ENCODE measurements at places on chromosomes 16 and 17.
A peak's percentile ranks its signal among the peaks of the same experiment; 100 is the strongest.

GRCh38 chr16:62568926-62569325 is 532.7 kb upstream of the CDH8 start:
- no peak for DNase-seq

DNA sequence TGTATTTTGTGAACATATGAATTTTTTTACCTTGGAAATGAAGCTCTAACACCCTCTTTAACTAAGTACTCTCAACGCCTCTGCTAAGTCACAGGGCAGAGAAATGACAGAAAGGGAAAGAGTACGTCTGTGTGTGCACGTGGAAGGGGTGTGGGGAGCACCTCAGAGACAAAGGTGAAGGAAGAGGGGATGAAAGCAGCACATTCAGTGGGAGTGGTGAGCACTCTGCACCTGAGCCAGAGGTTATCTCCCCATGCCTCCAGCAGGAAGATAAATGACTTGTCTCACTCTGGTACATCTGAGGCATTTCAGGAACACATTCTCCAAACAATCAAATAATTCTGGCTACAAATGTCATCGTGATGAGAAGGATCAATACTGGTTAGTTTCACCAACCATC is 15.0 kb downstream of the GNA13 start:
- DNase-seq = no peak

DNA sequence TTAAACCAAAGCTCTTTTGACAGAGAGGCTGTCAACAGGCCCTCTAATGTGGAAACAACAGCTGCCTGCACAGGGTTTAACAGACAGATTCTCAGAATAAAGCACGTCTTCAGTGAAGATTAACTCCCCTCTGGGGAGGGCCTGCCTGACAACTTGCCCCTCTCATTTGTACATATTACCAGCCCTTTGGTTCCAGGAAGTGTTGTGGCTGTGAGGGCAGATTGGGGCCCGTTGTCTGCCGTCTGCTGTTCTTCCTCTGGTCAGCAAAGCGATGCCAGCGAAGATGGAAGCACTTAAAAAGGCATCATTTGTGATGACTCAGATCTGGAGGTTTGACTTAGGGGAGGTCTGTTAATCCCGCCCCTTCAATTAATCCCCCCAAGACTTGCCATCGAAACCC is 177.0 kb upstream of the IRX6 start:
- no peak for DNase-seq

GRCh38 chr17:11244776-11245175 is 3.8 kb downstream of the SHISA6 start:
- DNase-seq = no peak

DNA sequence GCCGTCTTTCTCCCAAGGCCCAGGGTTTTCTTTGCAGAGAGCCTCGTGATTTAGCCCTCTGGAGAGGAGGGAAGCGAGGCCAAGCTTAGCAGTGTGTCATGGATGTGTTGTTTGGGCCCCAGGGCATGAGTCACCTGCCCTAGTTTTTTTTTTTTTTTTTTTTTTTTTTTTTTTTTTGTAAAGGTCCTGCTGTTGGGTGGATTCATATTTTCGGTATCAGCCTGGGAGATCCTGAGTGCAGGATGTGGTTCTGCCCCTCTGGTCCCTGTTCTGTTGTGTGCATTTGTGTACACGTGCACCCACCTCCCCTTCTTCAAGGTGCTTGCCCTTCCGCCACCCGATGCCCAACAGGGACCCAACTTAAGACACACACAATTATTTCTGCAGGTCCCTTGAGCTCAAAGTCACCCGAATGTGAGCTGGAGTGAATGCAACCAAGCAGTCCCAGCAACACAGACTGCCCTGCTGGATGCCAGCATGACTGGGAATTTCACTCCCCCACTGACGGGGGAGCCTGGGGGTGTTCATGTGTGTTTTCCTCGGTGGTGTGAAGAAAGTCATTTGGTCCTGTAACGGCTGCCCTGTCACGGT is 265.8 kb upstream of the TNRC6C start:
- DNase-seq = no peak

DNA sequence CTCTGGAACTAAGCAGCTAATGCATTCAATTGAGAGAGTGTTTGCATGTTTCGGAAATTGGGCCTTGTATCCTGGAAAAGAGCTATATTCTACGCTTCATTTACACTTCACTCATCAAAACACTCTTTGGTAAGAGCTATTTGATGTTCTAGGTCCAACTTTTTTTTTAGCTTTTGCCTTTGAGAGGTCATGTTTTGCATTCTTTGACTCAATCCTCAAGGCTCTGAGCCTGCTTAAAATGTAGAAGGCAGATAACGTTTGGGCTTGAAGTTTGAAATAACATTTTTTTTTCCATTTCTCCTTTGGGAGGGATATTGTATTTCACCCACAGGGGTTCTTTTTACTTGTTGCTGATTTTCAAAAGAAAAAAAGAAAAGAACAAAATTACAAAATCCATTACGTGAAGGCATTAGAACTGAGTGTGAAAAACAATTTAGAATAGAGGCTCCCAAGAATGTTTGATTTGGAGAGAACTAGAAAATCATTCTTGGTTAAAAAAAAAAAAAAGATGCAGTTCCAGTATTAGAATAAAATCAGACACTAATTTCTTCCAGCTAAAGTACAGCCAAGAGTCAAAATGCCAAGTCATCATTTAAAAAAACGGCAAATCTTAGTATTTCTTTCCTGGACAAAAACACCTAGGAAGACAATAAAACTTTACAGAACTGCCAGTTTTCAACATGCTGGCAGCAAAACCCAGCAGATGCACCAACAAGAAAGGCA is 268.5 kb downstream of the GRIN2A start:
- DNase-seq = no peak

DNA sequence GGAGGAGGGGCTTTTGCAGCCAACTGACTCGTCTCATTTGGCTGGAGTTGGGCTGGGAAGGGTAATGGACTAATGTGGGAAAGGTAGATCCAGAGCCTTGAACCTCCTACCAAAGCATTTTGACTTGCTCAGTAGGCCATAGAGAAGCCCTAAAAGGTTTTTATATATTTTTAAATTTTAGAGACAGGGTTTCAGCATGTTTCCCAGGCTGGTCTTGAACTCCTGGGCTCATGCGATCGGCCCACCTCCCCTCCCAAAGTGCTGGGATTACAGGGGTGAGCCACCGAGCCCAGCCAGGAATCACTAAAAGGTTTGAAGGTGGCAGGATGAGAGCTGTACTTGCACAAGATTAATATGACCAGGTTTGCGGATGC is 2.0 kb upstream of the PITPNC1 start:
- no peak for DNase-seq

GRCh38 chr16:51553314-51553713 is 402.2 kb upstream of the SALL1 start:
- no peak for DNase-seq

DNA sequence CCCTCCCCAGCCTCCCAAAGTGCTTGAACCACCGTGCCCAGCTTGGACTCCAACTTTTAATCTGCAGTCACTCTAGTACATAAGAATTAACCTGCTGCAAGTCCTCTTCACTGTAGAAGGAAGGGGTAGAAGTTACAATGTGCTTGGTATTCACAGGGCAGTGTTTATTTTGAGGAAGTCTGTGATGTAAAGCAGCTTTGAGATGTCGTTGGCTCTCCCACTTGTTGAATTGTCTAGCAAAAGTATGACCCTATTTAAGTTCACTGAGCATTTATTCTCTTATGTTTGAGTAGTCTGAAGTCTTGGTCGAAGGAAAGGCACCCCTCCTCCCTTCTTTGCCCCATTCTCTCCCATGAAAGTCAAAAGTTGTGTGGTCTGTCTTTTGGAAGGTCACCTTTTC is 28.2 kb downstream of the SF3B3 start:
- no peak for DNase-seq

- DNase-seq = no peak
These were observed 6.1 kb upstream of the MXRA7 start for GRCh38 chr17:76716839-76717215.

DNA sequence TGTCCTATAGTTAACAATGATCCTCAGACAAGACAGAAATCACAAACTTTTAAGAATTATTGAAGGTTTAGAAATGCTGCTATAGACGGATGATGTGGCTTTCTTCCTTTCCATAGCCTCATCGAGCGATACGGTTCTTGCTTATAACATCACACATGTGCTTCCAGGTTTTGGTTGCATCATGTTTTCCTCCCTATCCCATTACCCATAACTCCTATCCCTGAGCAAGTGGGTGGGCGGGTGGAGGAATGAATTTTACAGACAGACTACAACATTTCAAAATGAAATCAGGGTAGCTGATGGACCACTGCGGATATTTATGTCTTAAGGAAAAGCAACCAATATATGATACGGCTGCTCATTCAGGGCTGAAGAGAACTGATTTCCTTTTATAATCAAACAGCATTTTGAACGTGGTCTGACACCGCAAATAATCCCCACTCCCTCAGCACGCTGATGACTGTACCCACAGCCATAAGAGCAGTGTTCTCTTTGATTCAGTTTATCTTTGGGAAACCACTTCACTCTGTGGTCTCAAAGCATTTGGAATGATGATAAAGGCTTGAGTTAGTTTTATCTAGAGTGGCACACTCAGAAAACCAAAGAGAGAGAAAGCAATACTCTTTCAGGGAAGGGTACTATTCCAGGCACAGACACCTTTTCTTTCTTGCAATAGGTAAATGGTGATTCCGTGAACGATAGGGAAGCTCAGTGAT is 4.6 kb upstream of the AKTIP start:
- no peak for DNase-seq

- DNase-seq = peak; percentile 75
These were observed 30.9 kb upstream of the SLC25A19 start for GRCh38 chr17:75319904-75320691.

GRCh38 chr17:30549864-30550511 is 72.8 kb downstream of the GOSR1 start:
- no peak for DNase-seq

- DNase-seq = no peak
These were observed 357.4 kb downstream of the SEC14L1 start for GRCh38 chr17:77498091-77498741.

DNA sequence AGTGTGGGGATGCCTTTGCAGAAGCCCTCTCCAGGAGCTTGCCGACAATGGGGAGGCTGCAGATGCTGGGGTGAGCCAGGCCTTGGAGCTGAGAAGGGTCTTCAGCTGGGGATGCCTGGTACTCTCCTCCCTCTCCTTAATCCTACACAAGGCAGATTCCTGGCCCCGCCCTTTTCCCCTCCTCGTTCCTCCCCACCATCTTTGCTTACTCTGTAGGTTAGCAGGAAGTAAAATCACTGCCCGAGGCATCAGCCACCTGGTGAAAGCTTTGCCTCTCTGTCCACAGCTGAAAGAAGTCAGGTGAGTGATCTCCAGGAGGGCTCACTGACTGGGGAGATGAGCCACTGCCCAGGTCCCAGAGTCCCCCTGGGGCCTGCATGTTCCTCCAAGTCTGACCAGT is 38.7 kb downstream of the NLRC5 start:
- DNase-seq = no peak

DNA sequence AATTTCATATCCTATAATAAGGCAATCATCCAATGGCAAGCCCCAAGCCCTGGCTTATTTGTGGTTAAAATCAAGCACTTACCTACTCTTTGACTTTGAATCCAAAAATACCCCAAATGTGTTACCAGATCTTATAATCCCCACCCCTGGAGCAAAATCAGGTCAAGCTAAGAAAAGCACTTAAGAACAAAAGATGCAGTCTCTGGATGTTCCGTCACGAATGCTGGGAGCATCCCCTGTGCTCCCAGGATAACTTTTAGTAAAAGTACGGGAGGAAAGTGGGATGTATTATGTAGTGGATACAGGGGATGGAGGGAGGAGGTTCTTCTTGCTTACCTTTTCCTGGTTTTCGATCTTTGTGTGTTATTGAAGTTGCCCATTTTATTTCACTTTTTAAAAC is 29.5 kb downstream of the SHISA9 start:
- DNase-seq = no peak

DNA sequence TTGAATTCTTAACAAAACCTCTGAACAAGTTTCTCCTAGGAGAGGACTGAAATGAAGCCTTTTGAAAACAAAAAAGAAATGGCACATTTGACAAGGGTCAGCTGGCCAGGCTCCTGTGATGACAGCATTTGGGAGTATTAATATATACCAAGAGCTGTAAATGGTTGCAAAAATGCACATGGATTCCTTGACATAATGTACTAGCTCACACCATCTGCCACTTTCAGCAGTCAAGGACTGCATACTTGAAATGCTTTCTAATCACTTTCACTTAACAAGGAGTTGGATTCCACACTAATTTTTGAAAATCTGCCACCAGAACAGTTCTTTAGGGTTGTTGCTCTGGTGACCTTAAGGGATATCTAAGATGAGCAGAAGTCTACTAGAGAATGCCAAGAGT is 236.7 kb upstream of the TOX3 start:
- no peak for DNase-seq

DNA sequence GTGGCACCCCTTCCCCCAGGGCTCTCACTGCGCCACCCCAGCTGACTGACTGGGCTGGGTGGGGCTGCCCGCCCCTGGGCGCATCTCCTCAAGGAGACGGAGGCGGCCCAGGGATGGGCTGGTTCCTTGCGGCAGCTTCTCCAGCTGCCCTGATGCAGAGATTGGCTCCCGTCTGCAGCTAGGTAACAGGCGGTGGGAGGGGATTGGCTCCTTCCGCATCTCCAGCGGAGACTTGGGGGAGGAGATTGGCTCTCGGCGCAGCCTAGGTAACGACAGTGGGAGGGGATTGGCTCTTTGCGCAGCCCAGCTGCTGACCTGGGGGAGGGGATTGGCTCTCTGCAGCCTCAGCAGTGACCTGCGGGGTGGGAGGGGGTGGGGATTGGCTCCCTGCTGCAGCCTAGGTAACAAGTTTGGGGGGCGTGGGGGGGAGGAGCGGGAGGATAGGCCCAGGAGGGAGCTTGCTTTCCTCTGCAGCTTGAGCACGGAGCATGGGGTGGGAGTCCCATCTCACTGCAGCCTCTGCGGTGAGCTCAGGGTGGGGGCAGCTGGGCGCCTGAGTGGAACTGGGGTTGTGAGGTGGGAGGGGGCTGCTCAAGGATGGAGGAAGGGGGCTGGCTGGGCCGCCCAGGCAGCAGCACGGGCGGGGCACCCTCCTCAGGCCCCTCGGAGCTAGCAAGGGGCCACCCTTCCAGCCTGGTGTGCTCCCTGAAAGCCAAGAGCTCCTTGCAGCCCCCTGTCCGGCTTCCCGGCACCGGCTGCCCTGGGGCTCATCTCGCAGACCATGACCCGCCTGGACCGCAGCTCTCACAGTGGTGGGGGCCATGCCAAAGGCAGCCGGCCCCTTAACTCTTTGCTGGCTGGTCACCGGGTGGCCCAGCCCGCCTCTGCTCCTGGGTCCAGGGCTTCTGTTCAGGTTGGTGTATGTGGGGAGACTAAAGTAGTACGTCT is 6.4 kb downstream of the NFE2L1 start:
- no peak for DNase-seq

DNA sequence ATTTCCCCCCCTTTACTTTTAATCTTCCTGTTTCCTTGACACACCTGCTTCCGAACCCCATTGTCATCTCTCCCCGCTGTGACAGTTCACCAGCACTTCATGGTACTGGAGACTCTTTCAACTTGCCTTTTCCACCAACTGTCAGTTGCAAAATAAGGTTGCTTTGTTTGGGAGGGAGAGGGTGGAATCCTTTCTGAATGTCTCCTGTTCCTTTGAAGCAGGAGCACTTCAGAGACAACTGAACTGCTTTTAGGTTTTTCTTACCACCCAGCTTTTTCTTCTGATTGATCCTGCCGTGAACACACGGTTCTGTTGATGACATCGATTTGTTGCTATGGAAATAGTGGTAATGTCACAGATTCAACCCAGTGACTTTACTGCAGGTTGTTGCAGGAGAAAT is 42.0 kb downstream of the RPA1 start:
- no peak for DNase-seq

GRCh38 chr17:67027031-67027628 is 17.2 kb upstream of the CACNG1 start:
- no peak for DNase-seq
